HCEC 1CT (cell line): ENCODE measurements at places on chromosomes 6 and 20.

- DNase-seq, result peak; percentile 87
These were observed 64.9 kb upstream of the BHLHE23 start for GRCh38 chr20:63071541-63072181.

DNA sequence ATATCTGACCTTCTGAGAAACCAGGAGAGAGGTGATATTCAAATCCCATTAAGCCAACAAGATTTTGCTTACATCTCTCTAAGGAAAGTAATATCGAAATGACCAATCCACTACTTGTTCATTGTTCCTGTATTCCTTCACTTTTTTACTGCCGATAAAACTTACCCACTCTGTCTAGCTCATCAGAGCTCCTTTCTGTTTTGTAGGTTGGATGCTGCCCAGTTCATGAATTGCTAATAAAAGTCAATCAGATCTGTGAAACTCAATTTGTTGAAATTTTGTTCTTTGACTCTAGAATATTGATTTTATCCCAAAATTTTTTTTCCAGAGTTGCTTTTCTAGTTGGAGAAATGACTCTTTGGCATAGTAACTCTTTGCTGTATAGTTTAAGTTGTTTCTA, 148.9 kb upstream of the INSM1 start:
- DNase-seq, result no peak

- no peak for DNase-seq
These were observed 44.5 kb upstream of the RNF217 start for GRCh38 chr6:124917769-124918168.

DNA sequence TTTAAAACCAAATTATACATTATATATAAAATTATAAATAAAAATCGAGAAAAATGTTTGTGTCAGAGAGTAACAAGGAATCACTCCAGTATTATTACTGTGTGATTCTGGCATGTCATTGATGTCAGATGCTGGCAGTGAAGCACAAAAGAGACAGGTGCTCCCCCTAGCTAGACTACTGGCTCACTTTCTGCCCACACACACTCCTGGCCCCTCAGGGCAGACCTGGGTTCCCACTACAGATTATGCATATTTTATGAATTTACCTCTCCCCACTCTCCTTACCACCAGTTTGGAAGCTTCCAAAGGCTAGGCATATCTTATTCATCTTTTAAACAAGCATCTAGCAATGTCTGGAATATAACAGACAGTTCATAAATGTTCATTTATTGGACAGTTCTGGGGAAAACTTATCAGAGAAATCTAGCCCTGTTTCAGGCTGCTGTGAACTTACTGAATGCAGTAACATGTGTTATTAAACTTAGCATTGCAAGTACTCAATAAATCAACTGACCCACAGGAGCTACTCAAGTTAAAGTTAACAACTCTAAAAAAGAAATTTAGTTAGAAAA, 12.8 kb downstream of the SNX3 start:
- no peak for DNase-seq

DNA sequence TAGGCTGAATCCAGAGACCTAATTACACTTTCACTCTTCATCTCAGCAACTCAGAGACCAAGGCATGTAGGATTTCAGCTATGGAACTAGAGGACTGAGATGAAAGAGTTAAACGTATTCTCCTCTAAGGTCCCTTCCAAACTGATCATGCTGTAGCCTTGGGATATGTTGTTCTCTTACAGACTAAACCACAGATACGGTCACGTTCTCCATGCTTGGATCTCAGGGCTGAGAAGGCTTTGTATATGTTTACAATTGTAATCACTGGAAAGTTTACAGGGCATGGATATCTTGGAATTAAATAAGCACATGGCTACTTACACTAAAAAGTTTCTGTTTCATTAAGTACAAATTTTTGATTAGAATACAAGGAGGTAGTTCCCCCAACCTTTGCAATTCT, 50.1 kb downstream of the PKIB start:
- DNase-seq, result no peak
